Left colon (tissue), 2 donors: ENCODE measurements at places on chromosomes 11 and 22.

DNA sequence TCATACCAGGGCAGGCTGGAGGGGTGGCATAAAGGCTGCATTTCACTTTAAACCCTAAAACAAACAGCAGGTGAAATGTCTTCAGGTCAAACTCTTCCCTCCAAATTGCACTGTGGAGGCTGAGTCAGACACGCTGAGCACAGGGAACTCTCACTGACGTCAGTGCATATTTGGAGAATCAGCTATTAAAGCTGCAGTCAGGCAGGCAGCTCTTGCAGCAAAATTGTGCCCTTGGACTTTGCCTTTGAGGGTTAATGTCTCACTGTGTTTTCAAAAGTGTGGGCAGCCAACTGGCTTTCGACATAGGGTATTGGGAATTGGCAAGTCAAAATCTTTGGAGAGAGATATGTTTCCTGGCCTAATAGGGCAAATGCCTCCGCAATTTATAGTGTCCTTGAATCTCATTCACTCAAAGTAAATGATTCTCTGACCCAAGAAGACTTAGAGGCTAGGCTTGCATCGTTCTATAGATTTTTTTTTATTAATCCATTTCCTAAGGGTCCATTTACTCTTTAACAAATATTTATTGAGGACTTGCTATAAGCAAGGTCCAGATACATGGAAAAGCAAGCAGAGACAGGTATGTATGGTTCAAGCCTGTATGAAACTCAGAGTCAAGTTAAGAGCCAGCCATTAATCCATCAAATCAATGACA is 27.7 kb upstream of the SMCO4 start:
- DNase-seq, result peak; percentile 53

GRCh38 chr11:104163100-104164027 is 583 bp downstream of the PDGFD start:
- DNase-seq, result peak; percentile 27

DNA sequence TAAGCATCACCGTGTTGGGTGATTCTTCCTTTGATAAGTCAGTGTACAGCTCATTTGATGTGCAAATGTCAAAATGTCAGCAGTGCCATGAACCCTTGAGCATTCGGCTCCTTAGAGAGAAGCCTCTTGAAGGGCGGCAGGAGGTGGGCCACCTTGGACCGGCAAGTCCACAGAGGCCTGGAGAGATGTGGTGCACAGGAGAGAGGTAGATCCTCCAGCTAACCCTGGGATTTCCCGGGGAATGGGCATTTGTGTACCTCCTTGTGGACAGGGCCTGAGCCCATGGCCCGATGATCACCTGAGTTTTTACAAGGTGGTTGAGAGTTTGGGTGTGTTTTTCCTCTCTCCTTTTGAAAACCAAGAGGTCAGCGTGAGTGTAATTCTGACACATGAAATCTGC is 133.2 kb upstream of the RCN1 start:
- DNase-seq, result no peak

GRCh38 chr11:42390116-42390515 is 921.7 kb upstream of the API5 start:
- no peak for DNase-seq

GRCh38 chr11:11169715-11170351 is 183.2 kb downstream of the CSNK2A3 start:
- DNase-seq, result no peak

DNA sequence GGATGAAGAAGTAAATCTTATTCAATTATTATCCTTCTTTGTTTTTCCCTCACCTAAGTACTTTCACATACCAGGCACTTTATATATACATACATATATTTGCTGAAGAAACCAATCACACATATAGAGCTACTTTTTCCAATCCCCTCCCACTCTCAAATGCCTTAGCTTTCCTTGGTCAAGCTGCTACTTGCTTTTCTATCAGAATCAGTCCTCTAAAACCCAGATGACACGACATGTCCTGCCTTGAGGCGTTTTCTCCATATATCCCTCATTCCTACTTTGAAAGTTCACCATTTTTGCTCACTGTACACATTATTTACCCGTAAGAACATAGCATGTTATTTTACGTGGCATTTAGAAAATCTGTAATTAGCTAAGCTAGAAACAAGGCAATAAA is 5.4 kb downstream of the RAB38 start:
- DNase-seq, result no peak

DNA sequence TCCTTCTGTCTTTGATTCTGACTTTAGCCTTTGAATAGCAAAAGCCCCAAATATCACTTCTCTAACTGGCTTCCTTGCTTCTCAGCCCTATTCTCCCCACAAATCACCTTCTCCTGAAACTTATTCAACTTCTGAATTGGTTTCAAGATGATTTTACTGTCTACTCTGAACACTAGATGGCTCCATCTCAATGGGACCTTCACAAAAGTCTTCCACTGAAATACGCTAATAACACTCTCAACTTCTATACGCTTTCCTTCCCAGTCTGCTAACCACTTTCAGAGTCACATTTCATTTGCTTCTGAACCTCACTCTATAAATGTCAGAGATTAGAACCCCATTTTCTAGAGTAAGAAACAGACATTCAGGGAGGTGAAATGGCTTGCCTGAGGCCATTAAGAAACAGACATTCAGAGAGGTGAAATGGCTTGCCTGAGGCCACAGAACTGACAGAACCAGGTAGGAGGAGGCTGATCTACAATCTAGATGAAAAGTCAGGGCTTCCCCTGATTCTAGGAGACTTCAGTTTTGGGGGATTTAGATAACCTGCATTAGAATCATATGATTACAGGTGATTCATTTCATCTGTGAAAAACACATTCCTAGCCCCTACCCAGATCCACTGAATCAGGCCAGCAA is 20.6 kb downstream of the MORC2 start:
- no peak for DNase-seq

GRCh38 chr11:40187295-40187694 is 1272.2 kb downstream of the LRRC4C start:
- no peak for DNase-seq

DNA sequence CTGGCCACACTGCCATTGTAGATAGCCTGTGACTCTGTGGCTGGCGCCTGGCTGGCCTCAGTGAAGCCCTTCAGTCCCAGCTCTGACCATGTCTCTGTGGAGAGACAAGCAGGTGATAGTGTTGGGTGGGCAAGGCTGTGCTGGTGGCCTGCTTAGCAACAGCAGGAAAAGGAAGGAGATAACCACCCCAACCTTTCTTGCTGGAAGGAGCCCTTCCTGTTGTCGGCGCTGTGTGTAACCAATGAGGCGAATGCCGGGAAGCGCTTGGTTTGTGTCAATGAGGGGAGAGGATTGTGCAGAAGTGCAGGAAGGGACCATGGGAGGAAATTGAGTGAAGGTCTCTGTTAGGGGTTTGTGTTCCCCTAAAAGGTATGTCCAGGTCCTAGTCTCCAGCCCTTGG is 27.3 kb downstream of the PARVB start:
- no peak for DNase-seq
